D341Med (cell line): ENCODE measurements at places on chromosomes 3 and 15.

DNA sequence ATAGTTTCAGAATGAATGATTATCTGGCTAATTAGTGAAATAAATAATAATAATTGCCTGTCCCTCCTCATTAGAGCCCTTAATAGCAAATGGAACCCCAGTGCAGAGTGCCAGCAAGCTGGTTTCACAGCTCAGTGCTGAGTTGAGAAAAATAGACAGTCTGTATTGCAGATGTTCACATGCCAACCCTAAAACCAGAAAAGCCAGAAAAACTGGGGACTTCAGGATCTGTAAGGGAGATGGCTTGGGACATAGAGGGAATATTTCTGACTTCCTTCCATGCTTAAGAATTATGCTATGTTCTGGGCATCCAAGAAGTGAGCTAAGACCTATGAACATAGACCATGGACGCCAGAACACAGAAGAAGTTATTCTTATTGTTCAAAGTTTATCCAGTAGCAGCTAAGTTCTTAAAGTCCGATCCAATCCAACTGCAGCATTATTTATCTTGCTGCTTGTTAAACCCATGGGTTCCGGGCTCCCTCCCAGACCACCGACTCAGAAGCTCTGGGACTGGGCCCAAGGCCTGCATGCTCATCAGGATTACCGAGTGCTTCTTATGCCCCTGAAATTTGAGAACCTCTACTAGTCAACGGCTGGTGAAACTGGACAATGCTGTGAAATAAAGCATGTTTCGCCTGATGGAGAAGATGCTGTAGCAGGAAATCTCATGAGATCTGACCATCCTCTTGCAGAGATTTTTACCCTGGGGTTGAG lies 158.3 kb downstream of the FOXB1 start:
- no peak for DNase-seq

- DNase-seq: no peak
These were observed 37.4 kb downstream of the ST6GAL1 start for GRCh38 chr3:186967686-186968085.

DNA sequence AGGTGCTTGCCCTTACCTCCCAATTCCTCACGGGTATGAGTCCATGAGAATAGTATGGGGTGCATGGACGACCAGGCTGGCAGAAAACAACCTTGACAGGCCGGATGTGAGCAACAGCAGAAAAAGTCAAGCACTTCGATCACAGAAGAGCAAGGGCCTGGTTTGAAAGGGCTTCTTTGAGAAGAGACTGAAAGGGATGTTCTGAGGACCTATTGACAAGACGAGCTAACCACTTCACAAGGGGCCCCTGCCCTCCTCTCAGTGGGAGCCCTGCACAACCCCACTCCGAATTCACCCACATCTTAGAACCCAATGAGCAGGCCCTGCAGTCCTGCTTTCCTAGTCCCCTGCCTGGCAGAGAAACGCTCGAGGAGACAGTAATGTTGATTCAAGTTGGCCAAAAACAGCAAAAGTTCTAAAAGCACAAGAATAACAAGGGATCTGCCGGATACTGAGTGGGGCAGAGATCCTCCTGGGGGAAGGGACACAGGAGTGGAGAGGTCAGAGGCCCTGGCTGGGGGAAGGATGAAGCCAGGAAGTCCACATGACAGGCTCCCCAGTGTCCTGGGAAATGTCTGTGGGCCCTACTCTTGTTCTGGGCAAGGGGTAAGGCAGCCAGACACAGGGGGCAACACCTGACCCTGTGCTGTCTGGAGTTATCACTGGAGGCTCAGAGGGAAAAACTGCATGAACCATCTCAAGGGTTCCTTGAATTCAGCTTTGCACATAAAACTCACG lies 14.8 kb upstream of the CX3CR1 start:
- DNase-seq: no peak

DNA sequence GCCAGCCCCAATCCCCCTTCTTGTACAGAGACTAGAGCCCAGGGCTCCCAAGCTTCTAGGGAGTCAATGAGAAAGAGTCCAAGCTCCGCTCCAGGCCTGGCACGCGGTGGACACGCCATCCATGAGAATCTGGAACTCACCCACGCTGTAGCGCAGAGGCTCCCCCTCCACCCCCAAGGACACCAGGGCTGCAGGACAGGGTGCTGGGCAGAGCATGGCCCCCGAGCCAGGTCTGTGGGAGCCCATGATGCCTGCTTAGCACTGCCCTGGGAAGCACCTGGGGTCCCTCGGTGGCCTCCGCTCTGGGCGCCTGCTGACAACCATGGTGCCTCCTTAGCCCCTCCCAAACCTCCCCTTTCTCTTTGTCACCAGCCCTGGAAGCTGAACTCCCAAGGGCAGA lies 28.5 kb downstream of the ACSBG1 start:
- peak; percentile 15 for DNase-seq

GRCh38 chr15:78224023-78224411 lies 10.3 kb downstream of the ACSBG1 start:
- no peak for DNase-seq

GRCh38 chr3:144364737-144365136 lies 393.1 kb downstream of the DIPK2A start:
- no peak for DNase-seq
